ENCODE measurements at places on chromosomes 16 and 17.

DNA sequence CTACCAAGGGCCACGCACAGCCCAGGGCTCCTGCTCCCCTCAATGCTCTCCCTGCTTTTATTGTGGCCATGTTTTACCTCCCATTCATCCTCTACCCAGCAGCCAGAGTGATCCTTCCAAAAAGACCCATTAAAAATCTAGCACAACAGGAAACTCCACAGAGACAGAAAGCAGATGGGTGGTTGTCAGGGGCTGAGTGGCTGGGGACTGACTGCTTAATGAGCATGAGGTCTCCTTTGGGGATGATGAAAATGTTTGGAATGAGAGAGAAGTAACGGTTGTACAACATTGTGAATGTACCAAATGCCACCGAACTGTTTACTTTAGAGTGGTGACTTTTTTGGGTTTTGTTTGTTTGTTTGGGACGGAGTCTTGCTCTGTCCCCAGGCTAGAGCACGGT is 107.4 kb downstream of the GAS7 start:
- DNase-seq = no peak

DNA sequence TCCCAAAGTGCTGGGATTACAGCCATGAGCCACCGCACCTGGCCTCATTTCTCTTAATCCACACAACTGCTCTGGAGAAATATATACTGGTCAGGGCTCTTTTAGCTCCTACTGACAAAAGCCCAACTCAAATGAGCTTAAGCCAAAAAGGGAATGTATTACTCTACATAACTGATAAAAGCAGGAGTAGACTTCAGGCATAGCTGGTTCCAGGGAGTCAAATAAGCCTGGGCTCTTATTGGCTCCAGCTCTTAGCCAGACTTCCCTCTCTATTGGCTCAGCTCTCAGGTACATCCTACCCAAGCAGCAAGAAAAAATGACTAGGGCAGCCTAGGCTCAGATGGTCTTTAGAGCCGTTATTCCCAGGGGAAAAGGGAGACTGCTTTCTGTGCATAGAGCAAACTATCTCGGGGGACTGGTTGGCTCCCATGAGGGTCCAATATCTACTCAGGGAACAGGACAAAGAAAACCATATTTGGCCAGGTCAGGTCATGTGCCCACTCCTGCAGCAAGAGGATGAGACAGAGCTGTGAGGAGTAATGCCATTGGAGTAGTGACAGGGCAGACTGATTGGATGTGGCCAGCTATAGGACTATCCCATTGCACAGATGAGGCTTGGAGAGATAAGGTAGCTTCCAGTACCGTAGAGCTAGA is 21.2 kb downstream of the TBX2 start:
- no peak for DNase-seq

GRCh38 chr17:15942207-15942833 is 2.6 kb upstream of the ADORA2B start:
- no peak for DNase-seq

DNA sequence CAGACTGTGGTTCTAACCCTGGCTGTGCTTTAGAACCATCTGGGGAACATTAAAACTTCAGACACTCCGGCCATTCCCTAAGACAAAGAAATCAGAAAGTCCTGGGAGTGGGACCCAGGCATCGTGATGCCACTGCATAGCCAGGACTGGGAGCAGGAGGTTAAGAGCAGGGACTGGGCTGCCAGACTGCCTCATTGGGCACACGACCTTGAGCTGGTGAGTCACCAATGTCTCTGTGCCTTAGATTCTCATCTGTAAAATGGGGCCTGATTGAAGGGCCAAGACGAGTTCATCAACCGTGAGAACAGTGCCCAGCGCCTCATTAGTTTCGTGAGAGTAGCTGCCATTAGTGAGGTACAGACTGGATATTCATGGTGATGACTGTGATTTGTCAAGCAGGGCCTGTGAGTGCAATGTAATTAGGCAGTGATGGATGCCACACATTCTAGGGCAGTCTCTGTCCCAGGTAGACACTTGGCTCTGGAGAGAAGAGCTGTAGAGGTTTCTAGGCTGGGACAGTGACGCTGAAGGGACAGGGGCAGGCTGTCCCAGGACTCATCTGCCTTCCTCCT is 196.8 kb downstream of the NTN1 start:
- DNase-seq = no peak

DNA sequence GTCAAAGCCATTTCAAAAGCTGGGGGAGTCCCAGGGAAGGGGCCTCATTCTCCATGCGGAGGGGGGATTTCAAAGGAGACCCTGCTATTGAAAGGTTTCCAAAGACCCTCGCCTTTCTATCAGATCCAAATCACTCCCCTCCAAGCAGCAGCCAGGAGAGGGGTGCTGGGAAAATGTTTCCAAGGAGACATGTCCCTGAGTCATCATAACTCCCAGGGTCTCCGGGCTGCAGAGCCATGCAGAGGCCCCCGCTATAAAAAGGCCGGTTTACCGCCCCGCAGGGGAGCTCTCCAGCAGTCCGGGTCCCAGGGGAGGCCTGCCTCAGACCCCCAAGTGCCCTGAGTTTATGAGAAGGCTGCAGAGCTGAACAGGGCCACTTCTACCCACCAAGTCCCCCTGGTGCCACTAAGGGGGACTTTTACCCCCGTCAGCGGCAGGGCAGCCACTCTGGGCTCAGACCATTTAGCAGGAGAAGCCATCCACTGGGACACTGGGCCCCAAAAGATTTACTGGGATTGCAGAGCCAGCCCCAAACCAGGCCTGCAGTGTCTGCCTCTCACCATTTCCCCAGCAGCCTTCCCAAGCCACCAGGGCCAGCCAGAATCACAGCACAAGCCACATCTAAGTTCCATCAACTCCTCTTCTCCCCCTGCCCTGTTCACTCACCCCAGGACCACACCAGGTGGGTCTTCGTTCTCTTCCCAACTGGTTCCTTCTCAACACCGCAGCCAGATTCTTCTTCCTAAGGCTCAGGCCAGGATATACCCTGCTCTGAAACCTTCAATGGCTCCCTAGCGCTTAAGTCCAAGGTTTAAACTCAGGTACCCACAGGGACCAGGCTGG is 234.4 kb downstream of the ZNF423 start:
- no peak for DNase-seq

DNA sequence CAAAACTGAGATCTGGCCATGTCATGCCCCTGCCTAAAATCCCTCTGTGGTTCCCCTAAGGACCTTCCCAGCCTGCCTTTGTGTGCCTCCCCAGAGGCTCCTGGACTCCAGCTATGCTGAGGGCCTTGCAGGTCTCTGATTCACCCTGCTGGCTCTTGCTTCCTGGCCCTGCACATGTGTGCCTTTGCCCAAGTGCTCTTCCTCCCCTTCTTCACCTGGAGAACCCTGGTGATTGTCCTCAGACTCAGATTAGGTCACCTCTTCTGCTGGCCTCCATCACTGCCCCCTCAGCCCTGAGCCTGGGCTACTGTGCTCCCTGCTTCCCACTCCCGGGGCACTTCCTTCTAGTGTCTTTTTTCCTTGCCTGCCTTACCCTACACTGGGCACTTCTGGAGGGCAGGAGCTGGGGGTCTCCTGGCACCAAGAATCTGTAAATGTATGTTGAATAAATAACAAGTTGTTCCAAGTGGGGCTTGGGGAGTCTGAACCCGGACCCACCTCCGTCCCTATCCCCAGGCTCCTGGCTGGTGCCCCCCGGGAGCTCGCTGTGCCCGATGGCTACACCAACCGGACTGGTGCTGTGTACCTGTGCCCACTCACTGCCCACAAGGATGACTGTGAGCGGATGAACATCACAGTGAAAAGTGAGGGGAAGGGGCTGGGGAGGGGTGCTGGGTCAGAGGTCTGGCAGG is 7.8 kb downstream of the ITGA3 start:
- DNase-seq = no peak

GRCh38 chr16:14444979-14445810 is 184.9 kb downstream of the PARN start:
- DNase-seq = no peak

DNA sequence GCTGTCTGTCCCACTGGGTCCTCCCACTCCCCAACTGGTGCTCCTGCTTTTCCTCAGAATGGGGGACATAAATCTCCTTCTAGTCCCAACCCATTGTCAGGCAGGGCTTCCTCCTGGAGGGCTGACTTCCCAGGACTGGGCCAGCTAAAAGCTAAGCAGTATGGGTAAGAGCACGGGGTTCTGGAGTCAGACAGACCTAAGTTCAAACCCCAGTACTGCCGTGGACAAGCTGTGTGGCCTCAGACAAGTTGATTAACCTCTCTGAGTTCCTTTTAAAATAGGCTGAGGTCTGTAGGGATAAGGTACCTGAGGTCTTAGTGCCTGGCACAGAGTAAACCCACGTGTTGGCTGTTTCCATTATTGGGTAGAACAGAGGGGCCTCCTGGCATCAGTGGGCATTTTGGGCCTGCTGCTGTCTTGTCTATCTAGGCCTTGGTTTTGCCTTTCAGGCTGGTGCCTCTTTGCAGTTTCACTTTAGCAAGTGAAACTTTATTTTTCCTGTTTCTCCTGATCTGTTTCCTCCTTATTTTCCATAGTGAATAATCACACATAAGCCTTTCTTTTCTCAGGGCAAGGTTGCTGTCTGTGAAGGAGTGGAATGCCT is 114.6 kb downstream of the PRKCB start:
- DNase-seq = no peak

DNA sequence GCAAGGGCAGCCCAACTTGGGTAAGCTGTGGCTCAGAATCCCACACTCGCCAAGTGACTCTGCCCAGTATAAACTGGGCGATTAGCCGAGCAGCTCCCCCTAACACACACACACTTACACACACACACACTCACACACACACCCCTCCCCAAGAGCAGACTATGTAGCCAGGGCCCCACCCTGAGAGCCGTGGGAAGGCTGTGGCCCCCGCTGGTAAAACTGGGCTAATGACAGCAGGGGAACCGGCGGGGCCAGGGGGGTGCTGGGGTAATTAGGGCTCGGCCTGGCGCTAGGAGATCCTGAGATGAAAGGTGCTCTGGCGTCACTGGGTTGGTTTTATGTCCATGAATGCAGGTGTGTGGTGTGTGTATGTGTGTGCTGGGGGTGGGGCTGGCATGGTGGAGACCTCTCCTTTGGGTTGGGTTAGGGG is 1.1 kb upstream of the THRA start:
- no peak for DNase-seq

DNA sequence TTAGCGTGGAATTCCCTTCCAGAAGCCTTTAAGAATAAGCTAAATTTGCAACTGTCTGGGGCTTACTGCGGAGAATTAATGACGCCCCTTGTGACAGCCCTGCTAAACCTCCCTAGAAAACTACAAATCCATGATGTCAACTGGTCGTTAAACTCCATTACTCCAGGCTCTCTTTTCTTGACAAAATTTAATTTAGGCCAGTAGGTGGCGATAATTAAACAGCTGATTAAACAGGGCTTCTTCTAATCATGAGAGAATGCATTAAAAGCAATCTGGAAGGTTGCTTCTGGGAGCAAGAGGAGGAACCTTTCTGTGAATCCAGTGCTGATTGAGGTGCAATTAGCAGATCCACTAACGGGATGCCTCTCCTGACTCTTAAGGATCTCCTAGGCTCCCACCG is 8.1 kb upstream of the NLRP1 start:
- DNase-seq = no peak

GRCh38 chr16:58331024-58331707 is 36.3 kb upstream of the PRSS54 start:
- DNase-seq = no peak

DNA sequence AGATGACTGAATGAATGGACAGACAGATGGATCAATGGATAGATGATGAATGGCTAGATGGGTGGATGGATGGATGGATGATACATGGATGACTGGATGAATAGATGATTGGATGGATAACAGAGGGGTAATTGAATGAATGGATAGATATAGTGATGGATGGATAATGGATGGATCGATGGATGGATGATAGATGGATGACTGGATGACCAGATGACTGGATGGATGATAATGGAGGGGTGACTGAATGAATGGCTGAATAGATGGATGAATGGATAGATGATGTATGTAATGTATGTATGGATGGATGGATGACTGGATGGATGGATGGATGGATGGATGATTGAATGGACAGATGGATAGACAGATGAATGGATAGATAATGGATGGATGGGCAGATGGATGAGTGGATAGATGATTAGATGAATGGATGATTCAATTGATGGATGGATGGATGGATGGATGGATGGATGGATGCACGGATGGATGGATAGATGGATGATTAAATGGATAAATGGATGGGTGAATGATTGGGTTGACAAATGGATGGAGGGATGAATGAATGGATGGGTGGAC is 87.7 kb downstream of the CDYL2 start:
- no peak for DNase-seq

All from stimulated activated naive B cell treated with anti-CD40 and anti-IgM and Interleukin-4, amounts not matched to agents 10 μg/mL and 1 μg/mL and 100 μg/mL, for 72 hours (primary cell).